ENCODE measurements at places on chromosomes 4 and X.

GRCh38 chr4:147310312-147310711, 170.6 kb upstream of the EDNRA start:
- no peak for DNase-seq

GRCh38 chr4:142727149-142727548, 119.0 kb downstream of the INPP4B start:
- DNase-seq = no peak

GRCh38 chr4:169009286-169010124, 550 bp downstream of the CBR4 start:
- no peak for DNase-seq

- DNase-seq = no peak
Observed at GRCh38 chr4:184933311-184933710, 85.0 kb upstream of the HELT start.

GRCh38 chrX:146887020-146887419, 72.5 kb upstream of the CXorf51A start:
- DNase-seq = no peak

DNA sequence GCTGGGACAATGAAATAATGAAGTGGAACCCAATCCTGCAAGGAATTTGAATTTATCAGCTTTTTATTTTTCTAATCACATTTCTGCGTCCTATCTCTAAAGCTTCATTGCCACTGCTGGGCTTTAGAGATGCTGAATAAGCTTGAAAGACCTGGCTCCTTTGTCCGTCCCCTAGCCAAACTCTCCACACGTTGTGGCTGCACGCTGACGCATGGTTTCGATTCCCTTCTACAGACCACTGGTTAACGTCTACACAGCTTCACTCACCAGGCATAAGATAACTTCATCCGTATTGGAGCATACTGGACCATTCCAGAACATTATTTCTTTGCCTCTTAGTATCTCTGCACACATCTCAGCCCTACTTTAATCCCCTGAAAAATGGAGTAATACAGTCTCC, 31.2 kb downstream of the SPANXN3 start:
- DNase-seq = no peak

GRCh38 chr4:152045449-152045806, 284.6 kb upstream of the GATB start:
- no peak for DNase-seq

GRCh38 chrX:150772150-150772970, 79.2 kb downstream of the MTMR1 start:
- peak; percentile 40 for DNase-seq

GRCh38 chrX:9133426-9133825, 99.5 kb upstream of the FAM9B start:
- DNase-seq = no peak

DNA sequence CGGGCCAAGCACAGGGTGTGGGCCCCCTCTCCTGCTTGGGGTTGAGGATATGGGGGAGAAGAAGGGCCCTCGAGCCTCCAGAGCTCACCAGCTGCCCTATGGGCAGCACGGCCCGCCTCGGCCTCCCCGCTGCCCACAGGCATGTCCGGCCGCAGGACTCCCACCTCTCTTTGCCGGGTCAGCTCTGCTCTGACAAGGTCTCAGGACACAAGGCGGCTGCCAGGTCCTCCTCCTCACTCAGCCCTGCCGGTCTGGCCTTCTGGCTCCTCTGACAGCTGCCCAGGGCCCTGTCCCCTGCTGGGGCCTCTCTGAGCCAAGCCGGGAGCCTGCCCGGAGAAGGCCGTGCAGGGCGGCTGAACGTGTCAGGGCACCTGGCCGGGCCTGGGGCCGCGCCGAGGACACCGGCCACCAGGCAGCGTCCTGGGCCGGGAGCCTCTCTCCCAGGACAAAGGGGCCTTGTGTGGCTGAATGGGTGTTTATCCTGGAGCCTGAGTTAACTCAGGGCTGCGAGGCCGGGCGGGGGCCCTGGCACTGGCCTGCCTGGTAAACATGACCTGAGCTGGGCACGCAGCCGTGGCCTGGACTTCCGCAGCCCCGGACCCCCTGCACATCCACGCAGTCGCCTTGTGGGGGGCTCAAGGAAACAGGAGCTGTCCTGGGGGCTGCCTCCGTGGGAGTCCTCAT, 25.7 kb downstream of the TACC3 start:
- no peak for DNase-seq

DNA sequence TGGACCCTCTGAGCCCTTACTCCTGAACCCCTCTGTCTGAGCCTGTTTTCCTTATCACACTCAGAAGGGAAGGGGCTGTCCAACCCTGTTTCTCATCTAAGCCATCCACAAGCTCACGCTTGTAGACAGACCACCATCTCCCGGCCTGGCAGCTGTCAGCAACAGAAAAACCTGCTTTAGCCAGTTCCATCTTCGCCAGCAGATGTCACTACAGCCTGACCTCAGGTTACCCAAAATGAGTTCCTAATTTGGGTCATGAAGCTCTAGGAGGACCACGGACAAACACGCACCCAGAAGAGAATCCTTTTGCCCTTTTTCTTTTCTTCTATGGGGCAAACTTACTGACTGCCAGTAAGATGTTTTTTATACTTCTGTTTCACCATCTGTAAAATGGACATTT, 445.4 kb downstream of the BCOR start:
- no peak for DNase-seq

GRCh38 chr4:159516556-159517140, 413.8 kb downstream of the RAPGEF2 start:
- DNase-seq = no peak

- no peak for DNase-seq
Observed at GRCh38 chrX:152632445-152633097, 5.1 kb upstream of the GABRQ start.

GRCh38 chr4:182886205-182886604, 31.0 kb downstream of the DCTD start:
- no peak for DNase-seq

GRCh38 chr4:128630871-128631270, 178.6 kb upstream of the JADE1 start:
- no peak for DNase-seq

DNA sequence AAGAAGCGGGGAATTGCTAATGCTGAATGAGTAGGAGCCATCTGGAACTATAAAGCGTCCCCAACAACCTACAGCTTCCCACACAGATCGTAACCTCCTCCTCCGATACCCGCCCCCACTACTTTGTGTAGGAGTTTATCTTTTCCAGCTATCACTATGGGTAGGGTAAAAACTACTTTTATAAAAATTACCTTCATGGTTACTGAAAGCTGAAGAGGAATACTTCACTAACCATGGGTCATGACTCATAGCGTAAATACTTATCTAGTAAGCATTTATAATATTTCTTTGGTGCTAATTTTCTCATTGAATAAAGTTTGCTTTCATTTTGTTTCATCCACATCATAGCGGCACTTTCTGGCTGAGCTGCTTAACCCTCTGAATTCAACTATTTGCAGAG, 79.4 kb upstream of the TNIP3 start:
- DNase-seq = no peak

DNA sequence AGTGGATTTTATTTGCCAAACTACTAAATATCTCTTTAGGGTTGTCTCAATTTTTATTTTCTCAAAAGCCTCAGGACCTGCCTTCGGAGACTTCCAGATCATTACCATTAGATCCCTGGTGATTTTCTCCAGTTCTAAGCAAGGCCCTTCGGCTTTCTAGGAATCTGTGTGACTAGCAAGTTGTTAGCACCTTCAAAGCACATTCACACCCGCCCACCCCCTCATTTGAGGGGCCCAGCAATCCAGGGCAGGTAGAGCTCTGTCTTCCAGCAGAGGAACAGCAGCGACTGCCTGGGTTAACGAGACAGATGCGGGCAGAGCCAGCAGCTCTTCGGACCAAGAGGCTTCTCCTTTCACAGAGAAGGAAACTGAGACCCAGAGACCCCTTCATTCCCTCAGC, 2.0 kb downstream of the WDR1 start:
- DNase-seq = no peak

GRCh38 chrX:20224814-20225487, 41.8 kb downstream of the RPS6KA3 start:
- no peak for DNase-seq

- DNase-seq = no peak
Observed at GRCh38 chrX:69531031-69531755, 27.1 kb downstream of the NALF2 start.

- no peak for DNase-seq
Observed at GRCh38 chr4:8071766-8072165, 86.8 kb downstream of the ABLIM2 start.

- no peak for DNase-seq
Observed at GRCh38 chrX:147476008-147476407, 435.7 kb upstream of the FMR1 start.

- DNase-seq = no peak
Observed at GRCh38 chrX:15416133-15416993, 32.1 kb upstream of the VEGFD start.

DNA sequence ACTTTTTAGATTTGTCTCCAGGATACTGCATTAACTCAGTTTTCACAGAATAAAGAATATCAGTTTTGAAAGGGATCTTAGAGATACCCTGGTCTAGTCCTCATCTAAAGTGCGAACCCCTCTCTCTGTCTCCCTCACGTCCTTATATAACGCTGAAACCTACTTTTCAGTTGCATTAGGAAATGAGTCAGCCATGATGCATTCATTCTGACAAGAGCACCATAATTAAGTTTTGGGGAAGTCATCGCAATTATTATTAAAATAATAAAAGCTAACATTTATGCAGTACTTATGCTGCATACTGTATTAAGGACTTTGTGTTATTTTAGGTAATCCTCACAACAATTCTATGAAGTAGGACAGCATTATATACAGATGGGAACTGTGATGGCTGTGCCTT, 116.1 kb downstream of the REELD1 start:
- DNase-seq = no peak

GRCh38 chrX:121635141-121635540, 587.7 kb downstream of the GLUD2 start:
- no peak for DNase-seq

DNA sequence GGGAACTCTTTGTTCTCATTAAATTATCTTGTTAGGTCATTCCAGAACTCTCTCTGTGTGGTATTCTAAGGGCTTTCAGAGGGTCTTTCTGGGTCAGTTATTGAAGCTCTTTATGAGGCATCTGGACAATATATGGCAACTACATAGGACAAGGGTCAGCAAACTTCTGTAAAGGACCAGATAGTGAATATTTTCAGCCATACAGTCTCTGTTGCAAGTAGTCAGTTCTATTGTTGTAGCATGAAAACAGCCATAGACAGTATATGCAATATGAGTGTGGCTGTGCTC, 35.1 kb downstream of the HADH start:
- DNase-seq = no peak

DNA sequence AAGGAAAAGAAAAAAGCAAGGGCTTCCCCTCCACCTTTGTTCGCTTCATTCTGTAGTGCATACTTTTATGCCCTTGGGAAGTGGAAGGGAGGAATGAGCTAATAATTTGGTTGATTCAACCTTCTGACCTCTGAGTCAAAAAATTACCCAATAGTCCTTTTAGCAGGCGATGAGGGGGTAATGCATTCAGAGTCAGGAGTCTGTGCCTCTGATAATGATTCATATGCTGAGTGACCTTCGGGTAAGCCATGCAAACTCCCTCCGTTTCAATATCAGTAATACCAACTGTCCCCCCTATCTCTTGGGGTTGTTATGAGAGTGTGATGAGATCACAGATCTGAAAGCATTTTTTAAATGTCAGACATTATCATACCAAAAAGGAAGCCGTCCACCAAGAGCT, 41.6 kb upstream of the ACSL4 start:
- DNase-seq = no peak

GRCh38 chr4:87103691-87104187, 116.7 kb downstream of the KLHL8 start:
- no peak for DNase-seq

GRCh38 chrX:138669693-138670092, 41.8 kb downstream of the FGF13 start:
- no peak for DNase-seq

DNA sequence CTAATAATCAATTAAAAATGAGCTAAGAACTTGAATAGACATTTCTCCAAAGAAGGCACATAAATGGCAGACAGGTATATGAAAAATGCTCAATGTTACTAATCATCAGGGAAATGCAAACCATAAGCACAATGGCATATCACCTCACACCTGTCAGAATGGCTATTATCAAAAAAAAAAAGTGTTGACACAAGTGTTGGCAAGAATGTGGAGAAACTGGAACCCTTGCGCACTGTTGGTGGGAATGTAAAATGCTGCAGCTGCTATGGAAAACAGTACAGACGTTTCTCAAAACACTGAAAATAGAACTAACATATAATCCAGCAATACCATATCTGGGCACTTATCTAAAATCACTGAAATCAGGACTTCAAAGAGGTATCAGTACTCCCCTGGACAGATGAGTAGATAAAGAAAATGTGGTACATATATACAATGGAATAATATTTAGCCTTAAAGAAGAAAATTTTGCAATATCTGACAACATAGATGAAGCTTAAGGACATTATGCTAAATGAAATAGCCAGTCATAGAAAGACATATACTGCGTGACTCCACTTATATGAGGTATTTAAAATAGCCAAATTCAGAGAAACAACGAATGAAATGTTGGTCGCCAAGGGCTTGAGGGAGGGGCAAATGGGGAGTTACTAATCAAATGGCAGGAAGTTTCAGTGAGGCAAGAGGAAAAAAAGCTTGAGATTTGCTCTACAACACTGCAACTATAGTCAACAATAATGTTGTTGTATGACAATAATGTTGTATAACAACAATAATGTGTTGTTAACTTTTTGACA, 175.5 kb downstream of the WDFY3 start:
- DNase-seq = no peak

- no peak for DNase-seq
Observed at GRCh38 chr4:99655308-99656081, 2.1 kb downstream of the C4orf54 start.

DNA sequence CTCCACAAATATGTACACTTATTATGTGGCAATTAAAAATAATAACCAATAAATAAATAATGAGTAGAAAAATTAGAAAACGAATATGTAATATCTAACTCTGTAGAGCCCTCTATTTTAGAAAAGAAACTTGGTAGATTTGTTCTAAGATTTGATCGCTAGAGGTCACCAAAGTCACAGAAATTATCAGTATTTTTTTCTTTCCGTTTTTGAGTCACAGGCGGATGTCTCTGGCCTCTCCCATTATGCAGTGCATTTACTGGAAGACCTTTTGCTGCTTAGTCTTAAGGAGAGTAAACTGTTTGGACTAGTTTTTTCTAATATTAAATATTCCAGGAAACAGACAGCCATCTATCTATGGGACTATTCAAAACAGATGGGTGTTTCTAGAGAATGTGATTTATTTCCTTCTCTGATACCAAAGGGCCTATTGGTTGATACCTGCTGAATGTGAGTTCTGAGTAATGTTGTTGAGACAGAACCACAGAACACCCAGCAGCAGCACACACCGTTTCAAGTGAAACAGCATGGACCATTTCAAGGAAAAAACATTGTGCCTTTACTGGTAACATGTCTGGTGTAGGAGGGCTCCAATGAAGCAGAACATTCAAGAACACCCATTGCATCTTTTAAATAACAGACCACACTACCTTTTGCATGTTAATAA, 34.0 kb upstream of the GYPA start:
- DNase-seq = no peak

All from activated naive CD8-positive, alpha-beta T cell treated with anti-CD3 and anti-CD28 coated beads, Interleukin-2, amount 50 U/mL, for 16 hours (primary cell).